ENCODE measurements at places on chromosomes 11 and 22.

DNA sequence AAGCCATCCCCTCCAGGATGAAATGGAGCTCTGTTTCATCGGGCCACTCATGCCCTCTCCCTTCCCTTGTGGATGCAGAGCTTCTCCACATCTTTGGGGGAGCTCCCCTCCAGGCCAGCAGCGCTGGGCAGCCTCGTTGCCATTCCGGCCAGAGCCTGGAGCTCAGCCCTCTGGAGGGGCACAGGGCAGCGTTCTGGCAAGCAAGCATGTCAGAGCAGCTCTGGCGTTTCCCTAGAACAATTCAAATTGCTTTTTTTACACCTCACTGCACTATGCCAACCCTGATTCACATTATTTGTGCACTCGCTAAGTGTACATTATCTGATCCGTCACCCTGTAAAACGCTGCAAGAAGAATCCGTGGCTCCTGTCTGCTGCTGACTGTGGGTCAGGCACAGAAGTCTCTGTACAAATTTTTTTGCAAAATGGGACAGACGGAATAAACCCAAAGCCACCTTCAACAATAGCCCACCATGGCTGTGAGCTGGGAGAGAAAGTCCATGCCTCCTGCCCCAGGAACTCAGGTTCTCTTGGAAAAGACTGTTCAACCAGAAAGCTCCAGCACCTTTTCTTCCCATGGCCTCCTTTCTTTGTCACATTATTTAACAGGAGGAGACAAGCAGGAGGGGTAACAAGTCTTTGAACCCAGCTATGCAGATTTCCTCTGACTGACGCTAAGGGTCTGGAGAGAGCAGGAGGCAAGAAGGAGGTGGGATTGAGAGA lies 139.5 kb upstream of the CADM1 start:
- DNase-seq, result no peak

DNA sequence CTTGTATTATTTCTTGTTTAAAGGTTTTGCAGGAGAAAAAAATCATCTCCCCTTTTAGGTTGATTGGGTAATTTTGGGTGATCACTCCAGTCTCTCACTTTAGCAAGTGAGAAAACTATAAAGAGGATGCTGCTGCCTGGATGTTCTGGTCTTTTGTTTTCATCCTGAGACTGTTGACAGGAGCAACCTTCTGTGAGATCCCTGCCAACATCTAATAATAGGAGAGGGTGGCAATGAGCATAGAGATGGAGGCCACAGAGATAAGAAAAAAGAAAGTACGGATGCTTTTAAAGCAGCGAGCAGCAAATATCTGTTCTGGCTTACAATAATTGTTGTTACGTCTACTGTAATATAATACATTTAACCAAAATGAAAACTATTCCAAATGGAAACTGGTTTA lies 293.6 kb upstream of the MTNR1B start:
- DNase-seq, result no peak

GRCh38 chr11:86805873-86806310 lies 5.5 kb downstream of the PRSS23 start:
- DNase-seq, result peak; percentile 32

DNA sequence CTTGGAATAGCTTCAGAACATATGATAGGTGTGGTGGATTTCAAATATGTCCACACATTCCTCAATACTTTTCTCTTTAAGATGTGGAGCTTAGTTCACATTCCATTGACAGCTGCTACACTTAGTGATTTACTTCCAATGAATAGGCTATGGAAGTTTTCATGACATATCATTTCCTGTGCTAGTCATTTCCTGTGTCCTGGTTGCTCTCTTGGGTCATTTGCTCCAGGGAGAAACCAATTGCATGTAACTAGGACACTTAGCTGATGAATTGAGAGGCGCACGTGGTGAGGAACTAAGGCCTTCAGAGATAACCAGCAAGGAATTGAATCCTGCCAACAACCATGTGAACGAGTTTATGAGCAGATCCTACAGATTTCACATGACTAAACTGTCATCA lies 120.9 kb downstream of the SLC17A6 start:
- no peak for DNase-seq

DNA sequence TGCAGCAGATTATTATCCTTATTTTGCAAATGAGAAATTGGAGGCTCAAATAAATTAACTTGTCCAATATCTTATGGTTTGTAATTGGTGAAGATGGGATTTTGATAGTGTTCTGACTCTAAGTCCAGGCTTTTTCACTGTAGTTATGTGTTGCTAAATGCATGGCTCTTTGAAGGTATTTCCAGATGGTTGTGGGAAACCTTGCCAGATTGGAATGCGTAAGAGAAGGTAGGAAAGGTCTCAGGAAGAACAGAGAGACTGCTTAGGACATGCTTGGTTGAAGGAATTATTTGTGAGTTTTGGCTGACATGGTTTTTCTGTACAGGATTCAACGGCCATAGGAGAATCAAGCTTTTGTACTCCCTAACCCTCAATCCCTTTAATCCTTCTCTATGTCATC lies 108.6 kb downstream of the STIM1 start:
- no peak for DNase-seq

DNA sequence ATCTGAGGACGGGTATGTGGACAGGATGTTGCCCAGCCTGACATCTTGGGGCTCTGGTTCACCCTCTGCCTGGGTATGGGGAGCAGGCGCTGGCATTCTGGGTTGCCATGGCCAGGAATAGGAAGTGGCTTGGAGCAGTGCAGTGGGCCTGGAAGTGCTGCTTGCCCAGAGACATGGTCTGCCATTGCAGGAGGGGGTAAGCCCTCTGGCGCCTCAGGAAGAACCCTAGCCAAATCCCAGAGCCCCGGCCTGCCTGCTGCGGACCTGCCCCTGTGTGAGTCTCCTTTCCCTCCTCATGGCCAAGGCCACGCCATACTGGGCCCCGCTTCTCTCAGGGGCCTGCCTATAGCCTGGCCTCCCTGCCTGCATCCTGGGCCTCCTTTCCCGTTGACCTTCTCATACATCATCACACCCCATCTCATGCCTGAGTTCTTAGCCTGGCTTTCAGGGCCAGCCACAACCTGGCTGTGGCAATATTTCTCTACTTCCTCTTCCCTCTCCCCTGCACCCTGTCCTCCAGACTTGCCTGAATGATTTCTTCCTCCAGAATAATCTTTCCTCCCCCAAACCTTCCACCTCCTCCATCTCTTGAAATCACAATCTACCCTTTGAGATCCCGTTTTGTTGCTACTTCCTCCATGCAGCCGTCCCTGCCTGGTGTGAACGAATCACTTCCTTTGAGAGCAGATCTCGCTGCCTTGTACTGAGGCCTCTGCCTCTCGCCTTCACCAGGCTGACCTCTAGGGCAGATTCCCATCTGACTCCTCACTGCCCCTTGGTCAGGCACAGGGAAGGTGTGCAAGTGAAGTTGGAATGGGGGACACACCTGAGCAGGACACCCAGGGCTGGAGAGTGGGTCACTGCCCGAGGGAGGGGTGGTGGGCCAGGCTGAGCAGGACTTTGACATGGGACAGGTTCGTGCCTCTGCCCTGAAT lies 5.2 kb downstream of the CAPN5 start:
- DNase-seq, result no peak

DNA sequence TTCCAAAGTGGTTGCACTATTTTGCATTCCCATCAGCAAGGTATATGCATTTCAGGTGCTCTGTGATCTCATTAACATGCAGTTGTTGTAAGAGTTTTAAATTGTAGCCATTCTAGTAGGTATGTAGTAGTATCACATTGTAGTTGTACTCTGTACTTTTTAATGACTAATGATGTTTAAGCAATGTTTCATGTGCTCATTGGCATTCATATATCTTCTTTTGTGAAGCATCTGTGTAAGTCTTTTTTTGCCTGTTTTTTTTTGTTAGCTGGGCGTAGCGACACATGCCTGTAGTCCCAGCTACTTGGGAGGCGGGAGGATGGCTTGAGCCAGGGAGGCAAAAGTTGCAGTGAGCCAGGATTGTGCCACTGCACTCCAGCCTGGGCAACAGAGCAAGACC lies 11.3 kb upstream of the TRIM29 start:
- DNase-seq, result no peak

- no peak for DNase-seq
These were observed 7.1 kb downstream of the SNU13 start for GRCh38 chr22:41681616-41682015.
